ENCODE measurements at places on chromosomes 6 and 20.

DNA sequence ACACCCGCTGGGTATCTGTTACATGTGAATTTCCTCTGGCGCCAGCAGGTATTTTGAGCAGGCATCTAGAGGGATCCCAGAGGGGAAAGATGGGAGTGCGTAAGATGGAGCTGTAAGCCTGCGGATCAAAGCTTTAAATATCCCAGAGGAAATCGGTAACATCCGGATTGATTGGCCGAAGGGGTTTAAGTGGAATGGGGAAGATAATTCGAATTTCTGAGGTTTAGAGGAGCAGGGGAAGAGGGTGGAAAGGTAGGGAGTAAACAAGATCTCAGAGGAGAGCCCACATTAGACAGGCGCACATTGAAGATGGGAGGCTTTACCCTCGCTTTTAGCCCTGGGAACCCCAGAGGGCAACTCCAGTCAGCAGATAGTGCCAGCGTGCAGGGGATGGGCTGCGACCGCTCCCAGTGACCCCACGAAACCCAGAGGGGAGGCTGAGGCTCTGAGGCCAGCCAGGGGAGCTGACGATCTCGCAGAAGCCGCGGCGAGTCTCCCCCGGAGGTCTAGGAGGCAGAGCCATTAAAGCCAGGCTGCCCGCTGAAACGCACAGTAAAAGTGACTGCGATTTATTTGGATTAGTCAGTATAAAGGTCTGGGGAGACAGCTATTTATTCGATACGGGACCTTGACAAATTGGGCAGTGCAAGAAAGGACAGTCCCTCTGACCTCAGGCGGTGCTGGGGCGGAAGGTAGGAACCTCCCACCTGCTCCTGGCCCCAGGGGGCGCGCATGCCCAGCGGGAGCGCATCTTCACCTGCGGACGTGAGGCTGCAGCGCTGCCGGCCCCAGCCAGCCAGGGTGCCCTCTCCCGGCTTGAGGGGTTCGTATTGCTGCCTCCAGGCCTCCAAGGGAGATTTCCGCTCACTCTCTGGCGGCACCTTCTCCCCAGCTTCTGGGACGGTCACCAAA, 34.3 kb upstream of the TCF21 start:
- DNase-seq: peak; percentile 43

DNA sequence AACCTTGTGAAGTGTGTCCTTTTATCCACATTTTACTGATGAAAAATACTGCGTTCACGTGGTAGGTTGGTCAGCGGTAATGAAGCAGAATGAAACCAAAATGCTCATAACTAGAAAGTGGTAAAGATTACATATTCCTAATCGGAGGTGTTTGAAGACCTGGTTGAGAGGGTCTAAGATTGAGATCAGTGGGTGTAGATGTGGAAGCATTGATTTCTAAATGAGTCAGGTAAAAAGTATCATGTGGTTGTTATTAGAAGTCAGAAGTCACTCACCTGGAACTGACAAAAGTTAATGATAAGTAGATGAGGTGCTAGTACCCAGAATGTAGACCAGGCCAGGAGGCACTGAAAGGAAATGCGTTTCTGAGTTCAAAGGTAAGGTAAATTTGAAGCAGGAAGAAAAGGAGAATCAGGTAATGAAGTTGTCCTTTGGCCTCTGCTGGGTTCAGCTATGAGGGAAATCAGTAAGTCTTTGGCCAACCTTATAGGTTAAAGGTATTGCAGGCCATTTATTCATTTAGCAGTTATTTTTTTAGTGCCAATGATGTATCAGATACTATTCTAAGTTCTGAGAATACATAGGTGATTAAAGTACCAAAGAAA, 31.2 kb downstream of the FAM83B start:
- no peak for DNase-seq

DNA sequence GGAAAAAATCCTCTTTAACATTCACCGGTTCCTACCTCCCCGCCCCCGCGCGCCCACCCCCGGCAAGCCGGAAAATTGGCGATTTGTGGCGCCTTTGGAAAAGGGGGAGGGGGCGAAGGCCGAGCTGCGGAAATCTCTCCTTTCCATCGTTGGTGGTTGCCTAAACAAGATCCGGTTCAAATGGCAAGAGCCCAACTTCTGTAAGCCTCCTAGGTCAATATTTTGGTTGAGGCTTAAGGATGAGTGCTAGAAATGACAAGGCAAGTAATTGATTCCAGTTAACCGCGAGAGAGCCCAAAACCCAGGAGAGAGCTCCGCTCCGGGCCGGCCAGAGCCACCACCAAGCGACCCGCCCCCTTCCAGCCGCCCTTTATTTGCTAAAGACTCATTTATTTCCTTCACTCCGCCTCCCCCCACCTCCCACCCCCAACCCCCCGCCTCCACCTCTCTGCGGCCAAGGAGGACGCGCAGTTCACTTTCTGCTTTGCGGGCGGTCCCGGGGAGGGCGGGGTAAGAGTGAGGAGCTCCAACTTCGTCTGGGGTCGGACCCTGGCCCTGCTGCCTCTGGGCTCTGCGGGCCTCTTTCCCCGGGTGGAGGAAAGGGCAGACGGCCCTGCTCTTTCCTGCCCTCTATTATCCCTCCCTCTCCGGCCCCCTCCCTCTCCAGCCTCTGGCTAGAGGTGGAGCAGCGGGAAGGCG, 838 bp upstream of the NKX2-2 start:
- DNase-seq: no peak

- peak; percentile 54 for DNase-seq
These were observed 124.6 kb downstream of the EYA2 start for GRCh38 chr20:47019121-47019824.

- DNase-seq: no peak
These were observed 62.7 kb downstream of the FARS2 start for GRCh38 chr6:5323979-5324378.

GRCh38 chr20:47776639-47777038, 8.6 kb downstream of the SULF2 start:
- DNase-seq: no peak

GRCh38 chr6:70363741-70364493, 49.4 kb upstream of the FAM135A start:
- no peak for DNase-seq

DNA sequence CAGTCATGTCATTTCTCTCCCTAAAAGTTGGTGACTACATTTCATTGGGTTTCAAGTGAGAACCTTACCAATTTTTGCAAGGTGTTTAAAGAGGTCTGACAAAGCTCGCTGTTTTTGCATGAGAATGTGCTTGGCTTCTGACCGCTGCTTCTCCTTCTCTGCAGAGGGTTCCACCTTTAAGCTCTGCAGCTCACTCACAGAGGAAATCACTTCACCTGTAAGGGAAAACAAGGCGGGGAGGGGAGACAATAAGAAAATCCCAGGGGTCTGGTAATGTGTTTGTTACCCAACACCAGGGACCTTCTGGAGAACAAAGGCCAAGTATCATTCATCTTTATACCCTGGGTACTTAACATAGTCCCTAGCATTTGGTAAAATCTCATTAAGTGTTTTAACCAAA, 40.0 kb upstream of the LYRM2 start:
- no peak for DNase-seq

GRCh38 chr6:12048609-12049008, 36.5 kb downstream of the HIVEP1 start:
- no peak for DNase-seq

DNA sequence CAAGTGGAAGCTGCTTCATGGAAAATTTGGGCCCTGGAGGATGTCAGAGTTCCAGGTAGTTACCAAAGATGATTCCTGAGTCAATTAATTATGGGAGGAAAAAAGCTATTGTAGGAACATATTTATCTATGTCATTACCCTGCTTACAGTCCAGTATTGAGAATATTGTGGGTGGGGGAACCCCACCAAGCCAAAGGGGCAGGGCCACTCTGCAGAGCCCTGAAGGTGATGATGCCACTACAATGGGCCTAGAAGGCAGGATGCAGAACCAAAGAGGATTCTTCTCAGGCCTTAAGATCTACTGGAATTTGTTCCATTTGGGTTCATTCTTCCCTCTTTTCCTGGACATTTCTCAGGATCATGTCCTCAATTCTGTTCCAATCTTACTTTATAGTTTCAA, 375.2 kb upstream of the MARCKS start:
- DNase-seq: no peak

DNA sequence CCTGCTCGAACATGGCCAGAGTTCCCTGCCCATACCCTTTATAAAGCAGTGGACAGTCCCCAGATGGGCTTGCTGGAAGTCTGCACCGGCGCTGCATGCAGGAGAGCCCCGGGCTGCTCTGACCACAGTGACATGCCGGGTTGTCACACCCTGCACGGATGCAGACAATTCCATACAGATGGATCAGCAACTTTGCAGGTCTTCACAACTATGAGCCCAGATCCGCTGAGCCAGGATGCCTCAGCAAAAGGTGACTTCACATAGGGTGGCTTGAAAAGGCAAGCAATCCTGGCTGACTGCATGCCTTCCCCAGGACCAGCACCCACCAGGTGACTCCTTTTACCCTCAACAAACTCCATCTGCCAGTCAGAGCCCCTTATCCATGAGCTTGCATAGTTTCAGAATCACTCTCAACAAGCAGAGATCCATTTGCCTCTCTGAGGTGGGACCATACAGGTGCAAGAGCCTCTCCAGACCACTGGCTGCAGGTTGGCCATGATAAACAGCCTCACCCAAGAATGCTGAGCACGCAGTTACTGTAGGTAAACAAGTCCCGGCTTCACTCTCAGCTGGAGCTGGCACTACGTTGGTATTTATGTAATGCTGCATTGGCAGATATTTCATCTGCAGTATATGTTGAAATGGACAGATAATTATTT, 183.0 kb upstream of the QKI start:
- DNase-seq: no peak

GRCh38 chr20:15827628-15828027, 745.6 kb downstream of the KIF16B start:
- no peak for DNase-seq

- no peak for DNase-seq
These were observed 195.6 kb upstream of the THBS2 start for GRCh38 chr6:169449221-169449620.

GRCh38 chr20:35560105-35560511, 18.2 kb downstream of the ERGIC3 start:
- no peak for DNase-seq

DNA sequence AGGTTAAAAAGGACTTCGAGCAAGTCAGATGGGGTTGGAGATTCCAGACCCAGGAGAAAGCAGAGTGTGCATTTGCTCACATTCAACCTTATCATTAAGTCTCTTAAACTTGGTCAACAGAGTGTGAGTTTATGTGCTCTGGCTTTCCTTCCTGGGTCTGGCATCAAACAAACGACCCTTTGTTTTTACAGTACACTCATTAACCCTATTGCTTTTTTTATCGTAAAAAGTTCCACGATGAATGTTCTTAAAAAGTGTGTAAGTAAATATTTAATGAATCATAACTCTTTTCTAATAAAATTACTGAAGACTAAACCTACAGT, 2.5 kb downstream of the FYN start:
- no peak for DNase-seq

- no peak for DNase-seq
These were observed at the start of gene CDH4 for GRCh38 chr20:61251529-61252393. CDH4 (plus strand) TSS chr20:61252261.

- DNase-seq: no peak
These were observed 36.9 kb upstream of the NOL4L start for GRCh38 chr20:32621891-32622584.

DNA sequence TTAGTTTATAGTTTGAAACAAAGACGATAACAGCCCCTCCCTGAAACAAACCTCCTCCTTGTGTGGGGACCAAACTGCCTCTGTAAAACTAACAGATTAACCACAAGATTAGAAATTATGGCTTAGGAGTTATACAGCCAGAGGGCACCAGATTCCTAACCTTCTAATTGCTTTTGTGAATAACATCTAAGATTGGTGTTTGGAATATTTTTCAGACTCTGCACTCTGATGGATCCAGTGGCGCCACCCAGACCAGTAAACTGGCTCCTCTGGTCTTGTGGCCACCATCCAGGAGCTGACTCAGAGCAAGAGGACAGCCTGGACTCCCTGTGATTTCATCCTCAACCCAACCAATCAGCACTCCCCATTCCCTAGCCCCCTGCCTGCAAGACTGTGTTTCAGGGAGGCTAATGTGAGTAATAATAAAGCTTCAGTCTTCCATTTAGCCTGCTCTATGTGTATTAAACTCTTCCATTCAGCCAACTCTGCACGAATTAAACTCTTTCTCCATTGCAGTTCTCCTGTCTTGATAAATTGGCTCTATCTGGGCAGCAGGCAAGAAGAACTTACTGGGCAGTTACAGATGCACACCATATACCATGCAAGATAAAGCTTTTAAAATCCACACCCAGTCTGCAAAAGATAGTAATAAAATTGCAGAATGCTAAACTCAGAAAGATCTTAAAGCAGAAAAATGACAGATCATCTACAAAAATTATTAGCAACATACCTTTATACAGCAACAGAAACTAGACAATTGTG, 58.5 kb upstream of the SLC22A16 start:
- no peak for DNase-seq

GRCh38 chr6:44356487-44356886, 14.0 kb downstream of the SPATS1 start:
- no peak for DNase-seq

DNA sequence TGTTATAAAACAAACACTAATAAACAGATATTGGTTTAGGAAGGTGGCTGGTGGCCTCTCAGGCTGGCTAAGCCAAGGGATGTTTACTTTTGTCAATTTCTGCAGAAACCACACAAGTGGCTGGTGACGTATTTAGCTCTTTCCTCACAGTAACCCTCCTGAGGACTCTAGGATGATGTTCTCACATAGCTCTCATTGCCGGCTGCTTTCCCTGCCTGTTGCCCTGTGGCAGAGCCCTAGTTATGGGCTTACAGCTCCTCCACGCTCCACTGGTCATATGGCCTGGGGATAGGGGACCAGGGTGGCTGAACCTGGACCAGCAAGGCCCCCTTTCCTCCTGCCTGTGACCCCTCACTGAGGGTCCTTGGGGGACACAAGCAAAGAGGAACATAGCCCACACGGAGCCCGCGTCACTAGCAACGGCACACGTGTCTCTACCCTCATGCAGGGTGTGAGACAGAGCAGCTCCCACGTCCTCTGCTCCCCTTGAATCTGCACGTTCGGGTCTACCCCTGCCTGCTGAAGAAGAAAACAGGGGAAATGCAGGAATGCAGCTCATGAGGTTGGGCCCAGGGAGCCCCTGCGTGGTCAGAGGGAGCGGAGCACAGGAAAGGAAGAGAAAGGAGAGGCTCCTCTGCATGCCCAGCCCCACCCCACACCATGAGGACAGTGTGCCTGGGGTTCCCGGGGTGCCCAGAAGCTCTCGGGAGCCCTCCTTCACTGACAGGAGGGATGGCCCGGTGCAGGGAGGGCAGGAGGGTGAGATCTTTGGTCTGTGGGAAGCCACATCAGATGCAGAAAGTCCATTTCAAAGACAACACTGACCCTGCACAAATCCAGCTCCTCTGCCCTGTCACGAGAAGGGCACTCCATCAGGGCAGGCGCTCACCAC, 13.9 kb downstream of the RAMACL start:
- no peak for DNase-seq

DNA sequence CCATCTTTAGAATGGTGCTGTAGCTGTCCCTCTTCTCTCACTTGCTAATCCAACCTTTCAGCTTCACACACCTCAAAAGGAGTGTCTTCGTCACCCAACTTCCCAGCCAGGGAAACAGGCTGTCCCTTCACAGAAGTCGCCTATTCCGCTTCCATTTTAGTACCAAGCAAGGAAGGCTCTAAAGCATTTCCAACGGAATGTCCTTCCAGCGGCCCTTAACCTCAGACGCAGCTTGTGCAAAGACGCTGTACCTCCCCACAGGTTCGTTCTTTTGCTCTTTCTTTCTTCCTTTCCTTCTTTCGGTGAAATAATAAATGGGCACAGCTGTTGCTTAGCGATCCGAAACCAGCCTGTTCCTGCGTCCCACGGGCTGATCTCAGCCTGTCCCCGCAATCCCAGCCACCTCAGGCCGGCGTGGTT, 1.5 kb downstream of the PTPRT start:
- no peak for DNase-seq

GRCh38 chr20:62886709-62887058, 25.1 kb upstream of the TCFL5 start:
- no peak for DNase-seq

- DNase-seq: no peak
These were observed 130.0 kb upstream of the SGK1 start for GRCh38 chr6:134447883-134448387.
